ENCODE measurements at places on chromosomes 12 and 14.

DNA sequence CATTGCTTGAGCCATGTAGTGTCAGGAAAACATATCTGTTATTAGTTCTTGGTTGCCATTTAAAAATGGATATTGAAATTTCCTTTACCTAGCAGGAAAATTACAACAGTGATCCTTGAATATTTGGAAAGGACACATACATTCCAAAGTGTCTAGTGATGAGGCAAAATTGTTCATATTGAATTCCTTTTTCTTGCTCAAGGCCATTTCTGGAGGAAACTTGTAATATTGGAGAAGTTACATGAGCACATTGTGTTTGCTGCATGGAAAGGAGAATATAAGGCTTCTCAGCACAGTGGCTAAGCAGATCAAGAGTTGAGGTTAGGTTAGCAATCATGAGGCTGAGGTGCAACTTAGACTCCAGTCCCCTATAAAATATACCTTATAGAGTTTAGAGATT is 121.9 kb downstream of the PDE3A start:
- no peak for DNase-seq

DNA sequence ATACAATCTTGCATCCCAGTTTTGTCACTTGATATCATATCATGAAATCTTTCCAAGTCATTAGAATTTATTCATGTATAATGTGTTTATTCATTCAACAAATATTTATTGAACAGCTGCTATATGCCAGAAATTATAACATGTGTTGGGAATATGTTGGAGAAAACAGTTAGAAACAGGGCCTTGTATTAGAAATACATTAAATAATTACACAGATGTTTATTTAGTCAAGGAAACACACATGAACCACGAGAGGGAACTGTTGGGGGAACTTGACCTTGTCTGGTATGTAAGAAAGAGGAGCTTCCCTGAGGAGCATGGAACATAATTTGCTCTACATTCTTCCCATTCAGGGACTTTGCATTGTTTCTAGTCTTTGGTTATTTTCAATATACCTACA is 191.7 kb upstream of the FRMD6 start:
- DNase-seq, result no peak

- no peak for DNase-seq
Measured at GRCh38 chr12:98793121-98793520, 148.0 kb downstream of the APAF1 start.

GRCh38 chr12:85280165-85280983 is at the start of gene ALX1:
ALX1 (plus strand) TSS chr12:85280220; CDS start chr12:85280262, 42 bp downstream.
- DNase-seq, result peak; percentile 40

- DNase-seq, result no peak
Measured at GRCh38 chr12:125890971-125891370, 825.7 kb downstream of the AACS start.

- no peak for DNase-seq
Measured at GRCh38 chr12:77767756-77768343, 62.8 kb upstream of the NAV3 start.

DNA sequence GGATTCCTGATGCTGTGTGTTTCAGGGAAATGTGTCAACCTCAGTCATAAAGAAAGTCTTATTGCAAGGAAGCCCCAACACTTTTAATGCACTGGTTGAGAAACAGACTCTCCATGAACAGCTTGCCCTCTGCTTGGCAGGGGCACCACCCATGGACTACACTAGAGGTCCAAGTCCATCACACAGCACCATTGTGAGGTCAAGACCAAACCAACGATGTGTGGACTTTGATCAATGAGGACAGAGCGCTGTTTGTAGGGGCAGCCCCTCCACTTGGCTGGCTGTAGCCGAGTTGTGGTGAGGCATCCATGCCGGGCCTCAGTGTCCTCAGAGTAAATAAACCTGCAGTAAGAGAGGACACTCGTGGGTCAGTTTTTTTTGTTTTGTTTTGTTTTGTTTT is 29.8 kb downstream of the ZFYVE21 start:
- DNase-seq, result no peak

DNA sequence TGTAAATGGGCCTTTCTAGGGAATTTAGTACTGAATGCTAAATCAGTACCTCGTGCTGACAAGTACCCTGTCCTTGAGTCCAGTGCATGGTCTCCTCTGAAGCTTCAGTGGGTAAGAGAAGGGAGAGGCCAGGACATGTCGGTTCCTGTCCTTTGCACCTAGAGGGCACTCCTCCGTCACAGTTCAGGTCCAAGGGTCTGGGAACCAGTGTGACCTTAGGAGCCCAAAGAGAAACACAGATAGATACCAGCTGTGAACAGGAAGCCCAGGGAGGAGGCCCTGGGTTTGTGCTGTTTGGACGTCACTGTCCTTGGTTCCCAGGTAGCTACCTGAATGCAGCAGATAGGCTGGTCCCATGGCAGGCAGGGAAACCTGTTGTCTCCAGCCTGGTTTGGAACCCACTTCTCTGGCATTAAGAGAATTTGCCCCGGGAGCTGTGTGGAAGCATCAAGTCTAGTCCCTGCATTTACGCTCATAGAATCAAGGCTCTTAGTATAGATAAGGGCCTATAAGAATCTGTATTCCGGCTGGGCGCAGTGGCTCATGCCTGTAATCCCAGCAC is 3.9 kb upstream of the FGF23 start:
- DNase-seq, result no peak

- DNase-seq, result no peak
Measured at GRCh38 chr12:116448165-116448739, 110.9 kb upstream of the MAP1LC3B2 start.

GRCh38 chr12:43316520-43316919 is 235.5 kb downstream of the ADAMTS20 start:
- DNase-seq, result no peak

GRCh38 chr12:4553943-4554342 is 8.1 kb upstream of the DYRK4 start:
- no peak for DNase-seq

GRCh38 chr12:112191840-112192321 is 66.5 kb downstream of the TRAFD1 start:
- DNase-seq, result peak; percentile 33

- no peak for DNase-seq
Measured at GRCh38 chr12:126404293-126404881, 1339.2 kb downstream of the AACS start.

DNA sequence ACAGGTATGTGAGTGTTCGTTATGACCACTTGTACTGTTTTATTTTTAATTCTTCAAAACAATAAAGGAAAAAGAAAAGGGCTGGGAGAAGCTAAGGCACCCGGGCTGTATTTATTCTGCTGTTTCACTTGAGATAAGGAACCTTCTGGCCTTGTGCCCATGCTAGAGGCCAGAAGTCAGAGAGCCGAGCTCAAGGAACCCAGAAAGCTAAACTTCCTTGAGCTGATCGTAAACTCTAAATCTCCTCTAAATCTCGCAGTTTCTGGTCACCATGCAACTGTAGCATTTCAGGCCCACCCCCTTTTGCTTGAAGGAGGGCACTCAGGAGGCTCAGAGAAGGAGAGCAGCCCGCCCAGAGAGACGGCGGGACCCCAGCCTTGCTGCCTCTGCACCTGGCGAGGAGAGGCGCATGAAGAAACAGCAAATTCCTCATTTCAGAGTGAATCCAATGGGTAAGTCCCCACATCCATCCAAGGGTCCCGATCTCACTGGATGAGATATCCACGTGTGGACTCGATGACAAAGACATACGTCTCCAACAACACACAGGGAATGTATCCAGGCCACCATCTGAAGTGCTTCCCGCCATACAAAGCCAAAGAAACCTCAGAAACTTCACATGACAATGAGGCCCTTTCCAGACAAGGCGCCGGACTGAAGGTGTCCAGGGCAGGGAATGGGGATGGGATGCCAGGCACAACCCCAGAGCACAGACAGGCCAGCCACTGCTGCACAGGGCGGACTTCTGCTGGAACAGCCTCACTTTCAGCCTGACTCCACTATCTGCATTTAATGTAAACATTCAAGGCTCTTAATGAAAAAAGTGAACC is 14.6 kb downstream of the CCDC88C start:
- peak; percentile 50 for DNase-seq

DNA sequence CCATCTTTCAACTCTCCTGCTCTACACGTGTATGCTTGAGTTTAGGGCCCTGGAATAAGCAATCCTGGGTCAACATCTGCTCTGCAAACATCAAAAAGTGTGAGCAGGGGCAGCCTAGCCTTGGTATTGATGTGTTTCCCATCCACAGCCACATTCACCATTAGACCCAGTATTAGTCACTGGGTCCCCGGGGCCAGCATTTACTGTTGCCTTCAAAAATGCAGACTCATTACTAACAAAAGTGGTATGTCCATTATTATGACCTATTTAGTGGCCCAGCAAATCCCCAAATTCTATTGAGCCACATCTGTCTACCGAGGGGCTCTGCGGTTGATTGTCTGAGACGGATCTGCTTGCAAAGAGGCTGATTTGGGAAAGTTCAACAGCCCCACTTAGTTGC is 661.8 kb downstream of the DIO2 start:
- DNase-seq, result no peak

DNA sequence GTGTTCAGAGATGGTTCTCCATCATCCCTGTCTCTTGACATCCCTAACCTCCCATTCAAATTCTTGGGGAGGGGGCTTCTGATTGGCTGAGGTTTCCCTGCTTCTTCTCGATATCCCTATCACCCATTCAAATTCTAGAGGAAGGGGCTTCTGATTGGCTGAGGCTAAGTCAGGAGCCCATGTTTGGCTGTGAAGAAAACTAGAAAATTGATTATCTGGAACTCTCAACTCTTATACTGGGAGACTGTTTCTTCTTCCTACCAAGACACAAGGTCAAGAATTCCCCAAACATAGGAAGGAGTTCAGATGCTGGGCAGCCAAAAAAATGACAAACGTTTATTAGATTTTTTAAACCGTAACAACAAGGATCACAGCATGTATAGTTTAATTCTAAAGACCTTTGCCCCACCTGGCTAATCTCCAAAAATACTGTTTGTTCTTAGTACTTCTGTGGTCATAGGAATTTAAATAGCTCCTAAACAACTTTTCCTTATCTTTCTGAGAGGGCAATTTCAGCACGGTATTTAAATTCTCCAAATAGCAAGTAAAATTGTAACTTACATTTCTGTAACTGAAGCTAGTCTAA is 26.4 kb downstream of the SPIC start:
- DNase-seq, result peak; percentile 15

DNA sequence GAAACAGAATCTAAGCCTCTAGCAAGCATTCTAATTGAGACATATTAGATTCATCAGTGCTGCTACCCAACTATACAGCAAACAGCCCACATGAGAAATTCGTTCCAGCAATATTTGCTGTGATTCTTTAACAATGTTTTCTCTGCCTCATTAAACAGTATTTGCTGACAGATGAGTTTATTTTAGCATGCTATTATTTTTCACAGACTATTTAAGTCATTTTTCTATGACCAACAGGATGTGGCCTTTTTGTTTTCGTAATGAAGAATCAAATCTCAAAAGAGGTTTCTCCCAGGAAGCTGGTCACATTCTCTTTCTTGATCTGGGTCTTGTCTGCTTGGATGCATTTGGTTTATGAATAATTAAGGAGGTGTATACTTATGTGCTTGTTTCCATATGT is 23.2 kb upstream of the SERPINA12 start:
- DNase-seq, result no peak

DNA sequence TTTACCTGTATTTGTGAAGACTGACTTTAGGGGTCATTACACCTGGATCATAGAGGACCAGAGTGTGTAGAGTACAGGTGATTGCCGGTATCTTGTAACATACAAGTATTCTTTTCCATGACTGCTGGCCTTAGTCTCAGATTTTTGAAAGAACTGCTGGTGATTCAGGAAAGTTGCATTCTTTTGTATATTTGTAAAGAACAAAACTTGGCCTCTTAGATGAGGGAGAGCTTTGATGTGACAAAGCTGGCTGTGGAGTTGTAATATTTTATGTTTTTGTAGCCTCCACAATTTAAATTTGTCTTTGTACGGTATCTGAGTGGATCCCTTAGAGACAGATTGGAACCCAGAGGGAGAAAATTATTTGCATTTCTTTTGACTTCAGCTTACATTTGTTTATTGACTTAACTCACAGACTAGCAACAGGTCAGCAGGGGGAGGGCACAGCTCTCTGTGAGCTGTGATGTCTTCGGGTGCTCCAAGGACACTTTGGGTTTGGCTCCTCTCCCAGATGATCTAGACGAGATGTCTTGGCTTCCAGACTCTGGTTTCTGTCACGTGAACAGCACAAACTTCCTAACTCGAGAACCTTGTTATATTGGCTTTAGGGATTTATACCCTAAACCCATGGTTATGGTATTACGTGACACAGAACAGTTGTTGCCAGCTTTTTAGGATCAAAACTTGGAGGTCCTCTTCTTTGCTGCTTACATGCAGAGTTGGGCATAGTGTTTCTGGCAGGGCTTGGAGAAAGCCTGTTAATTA is 65.9 kb downstream of the DAAM1 start:
- peak; percentile 88 for DNase-seq

- DNase-seq, result no peak
Measured at GRCh38 chr12:84922693-84923092, 10.1 kb upstream of the SLC6A15 start.

DNA sequence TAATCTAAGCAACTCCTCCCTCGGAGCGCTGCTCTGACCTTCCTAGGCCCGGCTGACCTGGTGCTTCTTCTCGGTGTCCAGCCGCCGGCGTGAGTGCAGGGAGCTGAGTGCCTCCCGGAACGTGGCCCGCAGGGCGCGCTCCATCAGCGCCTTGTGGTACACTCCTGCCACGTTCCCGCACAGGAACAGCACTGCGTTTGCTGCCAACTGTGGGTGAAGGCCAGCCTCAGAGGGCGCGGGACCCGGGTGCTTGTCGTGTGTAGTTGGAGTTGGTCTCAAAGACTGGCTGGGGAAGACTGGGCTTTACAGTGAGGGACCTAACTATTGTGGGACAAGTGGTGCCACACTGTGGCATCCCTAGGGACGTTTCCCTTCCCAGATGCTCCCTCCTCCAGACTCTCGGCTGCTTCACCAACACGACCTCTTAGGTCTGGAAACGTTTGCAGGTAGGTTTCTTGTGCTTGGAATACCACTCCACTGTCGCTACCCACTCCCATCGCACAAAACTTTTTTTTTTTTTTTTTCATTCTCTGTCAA is 3.1 kb downstream of the ADCY4 start:
- DNase-seq, result no peak

DNA sequence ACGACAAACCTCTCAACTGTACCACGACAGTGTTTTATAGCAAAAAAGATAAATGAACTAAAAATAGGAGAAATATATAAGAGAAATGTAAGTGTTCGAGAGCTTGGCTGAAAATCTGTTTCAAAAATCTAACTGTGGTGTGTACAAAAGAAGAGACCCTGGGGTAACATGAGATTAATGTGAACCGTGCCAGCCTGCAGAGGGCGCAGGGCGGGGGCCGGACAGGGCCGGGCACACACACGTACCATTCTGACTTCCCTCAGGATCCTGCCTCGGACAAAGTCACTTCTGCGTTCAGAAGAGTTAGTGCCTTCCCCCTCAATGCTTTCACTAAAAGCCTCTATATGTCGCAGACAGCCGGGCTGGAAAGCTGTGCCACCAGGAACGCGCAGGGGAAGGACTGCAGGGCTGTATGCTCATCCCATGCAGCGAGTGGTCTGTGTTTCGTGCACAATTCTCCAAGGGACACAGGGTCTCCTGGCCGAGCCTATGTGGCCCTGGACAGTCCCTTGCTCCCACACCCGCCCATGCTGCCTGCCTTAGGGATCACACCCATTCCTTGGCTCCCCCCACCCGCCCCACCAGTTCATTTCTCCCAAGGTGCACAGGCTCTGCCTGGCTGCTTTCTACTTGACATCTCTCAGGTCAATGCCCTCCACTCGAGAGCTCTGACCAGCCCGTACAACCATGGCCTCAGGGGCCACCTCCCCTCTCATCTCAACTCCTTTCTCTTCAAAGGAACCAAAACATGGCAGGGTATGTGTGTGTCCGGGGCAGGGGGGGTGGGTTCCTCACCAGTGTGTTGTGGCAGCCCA is 8.5 kb downstream of the CDCA4 start:
- DNase-seq, result no peak

- DNase-seq, result peak; percentile 70
Measured at GRCh38 chr12:116159175-116159574, 118.3 kb downstream of the MED13L start.

All from muscle of back (tissue), 13 donors.